ENCODE measurements at places on chromosomes 7 and 10.
A peak's percentile ranks its signal among the peaks of the same experiment; 100 is the strongest.

DNA sequence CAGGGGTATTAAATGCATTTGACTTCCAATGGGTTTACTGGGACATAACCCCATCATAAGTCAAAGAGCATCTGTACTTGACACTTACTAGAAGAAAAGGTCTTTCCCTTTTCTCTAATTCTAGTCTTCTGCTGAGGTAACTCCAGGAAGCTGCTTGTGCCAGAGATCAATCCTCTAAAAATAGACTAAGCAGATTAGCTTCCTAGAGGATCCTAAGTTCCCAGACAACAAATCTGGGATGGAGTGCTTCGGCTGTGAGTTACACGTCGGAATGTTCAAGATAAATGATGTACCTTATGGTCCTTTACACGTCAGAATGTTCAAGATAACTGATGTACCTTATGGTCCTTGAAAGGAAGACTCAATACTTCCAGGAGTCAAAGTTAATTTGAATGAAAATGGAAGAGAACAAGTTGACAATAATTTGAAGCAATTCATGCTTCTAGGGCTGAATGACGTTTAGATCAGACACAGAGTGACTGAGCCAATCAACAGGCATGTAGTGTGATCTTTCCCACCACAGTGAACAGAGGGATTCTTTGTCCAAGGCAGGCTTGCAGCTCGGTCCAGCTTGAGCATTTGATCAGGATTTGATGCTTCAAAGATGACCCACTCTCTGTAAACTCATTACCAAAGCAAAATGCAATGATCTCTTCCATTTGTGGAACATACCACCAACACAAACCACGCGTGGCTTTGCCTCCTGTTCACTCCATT lies 63.8 kb downstream of the SLC37A3 start:
- DNase-seq = no peak

DNA sequence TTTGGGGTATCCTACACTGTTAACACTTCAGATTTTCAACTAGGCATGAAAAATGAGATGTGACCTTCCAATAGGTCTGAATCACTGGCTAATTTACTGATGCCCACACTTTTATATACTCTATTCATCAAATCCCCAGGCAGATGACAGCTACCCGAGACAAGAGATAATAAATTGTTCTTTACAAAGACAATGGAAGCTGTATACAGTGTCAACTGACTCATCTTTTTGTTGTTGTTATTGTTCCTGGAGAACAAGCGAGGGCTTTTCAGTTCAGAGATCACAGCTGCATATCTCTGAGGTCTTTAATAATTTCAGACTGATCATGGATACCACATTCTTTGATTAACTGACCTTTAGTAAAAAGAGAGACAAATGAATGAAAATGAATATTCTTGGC lies 228.9 kb downstream of the SDHAF3 start:
- DNase-seq = no peak

- no peak for DNase-seq
Measured at GRCh38 chr10:132849546-132850031, 63.6 kb upstream of the NKX6-2 start.

GRCh38 chr7:50962281-50962883 lies 179.7 kb upstream of the GRB10 start:
- DNase-seq = peak; percentile 40
